ENCODE measurements at places on chromosomes 7 and 10.
A peak's percentile ranks its signal among the peaks of the same experiment; 100 is the strongest.

DNA sequence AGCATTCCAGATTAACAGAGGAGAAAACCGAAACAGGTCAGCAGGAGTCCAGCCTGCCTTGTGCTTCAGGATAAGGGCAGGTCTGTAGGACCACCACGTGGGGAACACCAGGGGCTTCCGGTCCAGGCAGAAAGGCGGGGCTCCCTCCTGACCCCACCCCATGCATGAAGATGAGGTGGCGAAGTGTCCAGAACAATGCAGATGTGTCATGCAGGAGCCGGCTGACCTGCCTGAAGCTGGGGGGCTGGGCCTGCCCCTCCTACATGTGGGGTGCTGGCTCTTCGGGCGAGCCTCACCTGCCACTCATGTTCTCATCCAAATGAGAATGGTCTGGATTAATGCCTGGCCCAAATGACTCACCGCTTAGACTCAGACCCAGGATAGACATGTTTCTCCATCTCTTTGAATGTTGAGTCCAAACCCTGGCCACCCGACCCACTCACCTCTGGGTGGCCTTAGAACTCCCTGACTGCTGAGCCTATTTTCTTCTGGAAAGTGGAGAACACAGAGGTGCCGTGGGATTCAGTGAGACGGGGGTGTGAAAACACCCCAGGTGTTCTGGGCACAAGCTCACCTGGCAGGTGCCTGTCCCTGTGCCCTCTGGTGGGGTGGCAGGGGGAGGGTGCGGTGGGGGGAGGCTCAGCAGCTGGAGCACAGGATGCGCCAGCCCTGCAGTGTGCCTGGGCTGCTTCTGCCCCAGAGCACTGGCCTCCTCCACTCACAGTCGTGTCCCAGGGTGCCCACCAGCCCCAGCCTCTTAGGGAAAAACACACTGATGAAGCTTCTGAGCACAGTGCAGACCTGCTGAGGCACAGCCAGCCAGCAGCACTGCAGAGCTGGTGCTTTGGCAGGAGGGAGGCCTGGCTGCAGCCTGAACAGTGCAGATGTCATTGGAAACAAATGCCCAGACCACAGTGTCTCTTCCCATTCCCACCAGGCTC is 55.2 kb upstream of the GDF10 start:
- DNase-seq: peak; percentile 28

GRCh38 chr10:71805776-71806703 is 32.7 kb upstream of the VSIR start:
- DNase-seq: no peak

GRCh38 chr7:116630932-116631671 is 40.9 kb upstream of the MET start:
- DNase-seq: peak; percentile 20

DNA sequence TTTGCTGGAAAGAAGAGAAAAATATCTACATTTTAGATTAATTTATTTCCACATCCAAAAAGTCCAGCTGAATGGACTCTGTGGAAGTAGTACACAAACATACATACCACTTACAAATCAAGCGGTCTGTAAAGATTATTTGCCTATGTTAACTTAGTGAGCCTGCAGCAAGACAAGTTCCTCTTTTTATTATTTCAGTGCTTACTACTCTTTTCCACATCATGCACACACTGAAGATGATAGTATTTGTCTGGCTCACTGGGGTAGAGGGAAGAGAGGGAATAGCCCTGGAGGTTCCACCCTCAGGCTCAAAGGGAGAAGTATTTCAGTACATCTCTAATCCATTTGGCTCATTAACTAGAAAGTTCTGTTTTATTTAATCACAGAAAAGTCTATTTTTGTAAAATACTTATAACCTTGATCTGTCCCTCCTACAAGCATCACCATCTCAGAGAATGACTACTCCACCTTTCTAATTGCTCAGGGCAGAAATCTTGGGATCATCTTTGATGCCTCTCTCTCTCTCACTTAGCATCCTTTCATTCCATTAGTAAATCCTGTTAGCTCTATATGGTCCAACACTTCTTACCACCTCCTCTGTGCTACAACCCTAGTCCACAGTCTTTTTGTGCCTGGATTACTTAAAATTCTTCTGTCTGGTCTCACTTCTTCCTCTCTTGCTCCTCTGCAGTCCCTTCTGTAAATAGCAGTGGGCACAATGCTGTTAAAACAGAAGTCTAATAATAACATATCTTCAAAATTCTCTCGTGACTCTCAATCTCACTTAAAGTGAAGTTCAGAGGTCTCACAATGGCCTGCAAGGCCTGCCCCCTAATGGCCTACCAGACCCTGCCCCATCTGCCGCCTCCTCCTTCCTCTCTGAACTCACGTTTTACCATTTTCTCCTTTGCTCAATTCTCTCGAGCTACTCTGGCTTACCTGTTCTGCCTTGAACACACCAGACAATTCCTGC is 64.3 kb upstream of the CCDC6 start:
- DNase-seq: no peak

Data from tibial nerve (tissue), 4 donors.